T-helper 9 cell (primary cell): ENCODE measurements at places on chromosomes 16 and 17.

GRCh38 chr16:30710971-30711370 is 12.0 kb downstream of the SRCAP start:
- DNase-seq, result no peak

- DNase-seq, result no peak
Measured at GRCh38 chr16:64749346-64749745, 372.5 kb downstream of the CDH11 start.

- DNase-seq, result peak; percentile 50
Measured at GRCh38 chr17:45261577-45262515, at the start of gene SPATA32. TSS of gene SPATA32 (minus strand) at chr17:45262094. CDS start at chr17:45262016, 78 bp downstream.

GRCh38 chr17:74424657-74425056 is 7.2 kb upstream of the GPRC5C start:
- no peak for DNase-seq

GRCh38 chr17:18280766-18281371 is 20.4 kb downstream of the MIEF2 start:
- DNase-seq, result no peak

- DNase-seq, result no peak
Measured at GRCh38 chr17:55722016-55722736, 488 bp downstream of the TMEM100 start.
